ENCODE measurements at places on chromosomes 3 and 15. TPM values are rescaled to one million over a fixed set of nuclear protein-coding genes. Genes with fewer than 3 reads are reported as not detected.

Gene MITF
- 27.9 TPM for polyA plus RNA-seq

Gene SLC22A14
- polyA plus RNA-seq = 0.15 TPM

Gene CHRM5
- polyA plus RNA-seq = 0.09 TPM

Gene CCDC39
- polyA plus RNA-seq = not detected

- DNase-seq = no peak
These were observed 13.0 kb downstream of the TGM5 start for GRCh38 chr15:43253431-43254403.

DNA sequence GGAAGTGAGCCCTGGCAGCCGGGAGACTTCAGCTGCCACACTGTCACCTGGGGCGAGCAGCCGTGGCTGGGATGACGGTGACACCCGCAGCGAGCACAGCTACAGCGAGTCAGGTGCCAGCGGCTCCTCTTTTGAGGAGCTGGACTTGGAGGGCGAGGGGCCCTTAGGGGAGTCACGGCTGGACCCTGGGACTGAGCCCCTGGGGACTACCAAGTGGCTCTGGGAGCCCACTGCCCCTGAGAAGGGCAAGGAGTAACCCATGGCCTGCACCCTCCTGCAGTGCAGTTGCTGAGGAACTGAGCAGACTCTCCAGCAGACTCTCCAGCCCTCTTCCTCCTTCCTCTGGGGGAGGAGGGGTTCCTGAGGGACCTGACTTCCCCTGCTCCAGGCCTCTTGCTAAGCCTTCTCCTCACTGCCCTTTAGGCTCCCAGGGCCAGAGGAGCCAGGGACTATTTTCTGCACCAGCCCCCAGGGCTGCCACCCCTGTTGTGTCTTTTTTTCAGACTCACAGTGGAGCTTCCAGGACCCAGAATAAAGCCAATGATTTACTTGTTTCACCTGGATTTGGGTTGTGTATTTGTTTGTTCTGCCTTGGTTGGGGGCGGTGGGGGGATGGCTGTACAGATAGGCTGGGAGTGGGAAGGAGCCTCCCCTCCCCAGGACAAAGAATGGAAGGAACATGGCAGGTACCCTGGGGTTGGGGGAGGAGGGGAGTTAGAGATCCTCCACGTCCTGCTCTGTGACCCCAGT lies 2.9 kb upstream of the GRM2 start:
- no peak for DNase-seq

DNA sequence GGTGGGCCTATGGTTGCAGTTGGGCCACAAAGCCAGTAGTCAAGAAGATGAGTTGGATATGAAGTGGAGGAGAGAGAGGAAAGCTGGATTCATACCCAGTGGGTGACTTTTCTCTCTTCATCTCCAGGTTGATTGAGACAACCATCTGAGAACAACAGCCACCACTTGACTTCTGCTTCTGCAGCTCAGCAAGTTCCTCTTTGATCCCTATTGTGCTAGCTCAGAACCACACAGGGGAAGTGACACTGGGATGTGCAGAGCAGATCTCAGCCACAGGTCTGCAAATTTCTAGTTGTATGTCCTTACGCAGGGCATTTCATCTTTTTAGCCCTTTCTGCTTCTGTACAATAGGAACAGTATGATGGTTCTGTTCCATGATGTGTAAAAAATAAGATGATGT lies 459.2 kb upstream of the ARRDC4 start:
- DNase-seq = no peak

DNA sequence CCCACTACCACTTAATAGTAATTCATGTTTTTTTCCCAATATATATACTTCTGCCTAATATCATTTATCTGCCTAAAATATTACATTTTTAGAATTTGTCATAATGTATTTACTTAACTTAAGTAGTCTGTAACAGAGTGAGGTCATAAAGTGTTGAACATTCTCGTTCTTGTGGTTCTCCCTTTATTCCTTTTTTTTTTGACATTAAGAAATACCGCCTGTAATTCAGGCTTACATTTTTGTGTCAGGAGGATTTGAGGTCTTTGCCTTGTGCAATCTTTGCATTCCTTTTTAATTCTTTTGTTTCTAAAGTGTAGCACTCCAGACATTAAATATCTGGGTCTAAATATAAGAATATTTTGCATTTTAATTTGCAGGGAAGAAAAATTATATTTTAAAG lies 315.4 kb downstream of the PTPRG start:
- DNase-seq = peak; percentile 40

GRCh38 chr3:119331661-119332060 lies 37.5 kb downstream of the ARHGAP31 start:
- DNase-seq = no peak

- no peak for DNase-seq
These were observed 115.5 kb upstream of the ALDH1A3 start for GRCh38 chr15:100763835-100764750.

DNA sequence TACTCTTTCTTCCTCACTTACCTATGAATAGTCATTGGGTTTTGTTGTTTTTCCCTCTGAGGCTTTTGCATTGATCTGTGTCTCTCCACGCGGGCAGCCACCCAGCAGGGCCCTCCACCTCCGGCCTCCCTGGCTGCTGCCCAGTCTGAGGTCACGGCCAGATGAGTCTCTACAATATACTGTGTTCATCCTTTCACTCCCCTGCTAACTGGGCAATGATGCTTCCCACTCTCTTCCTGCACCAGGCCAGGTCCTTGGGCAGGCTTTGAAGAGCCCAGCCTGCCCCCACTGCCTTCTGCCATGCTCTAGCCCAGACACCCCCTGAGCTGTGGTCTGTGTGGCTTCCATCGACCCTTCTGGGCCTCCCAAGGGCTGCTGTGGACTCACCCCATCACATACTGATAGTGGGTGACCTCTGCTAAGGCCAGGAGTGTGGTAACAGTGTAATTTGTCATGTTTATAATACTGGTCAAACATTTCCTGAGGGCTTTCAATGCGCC lies 18.0 kb downstream of the PDIA5 start:
- no peak for DNase-seq

GRCh38 chr3:51535146-51536019 lies 3.1 kb upstream of the RAD54L2 start:
- DNase-seq = no peak

GRCh38 chr3:119592861-119593260 lies 4.8 kb upstream of the PLA1A start:
- no peak for DNase-seq

DNA sequence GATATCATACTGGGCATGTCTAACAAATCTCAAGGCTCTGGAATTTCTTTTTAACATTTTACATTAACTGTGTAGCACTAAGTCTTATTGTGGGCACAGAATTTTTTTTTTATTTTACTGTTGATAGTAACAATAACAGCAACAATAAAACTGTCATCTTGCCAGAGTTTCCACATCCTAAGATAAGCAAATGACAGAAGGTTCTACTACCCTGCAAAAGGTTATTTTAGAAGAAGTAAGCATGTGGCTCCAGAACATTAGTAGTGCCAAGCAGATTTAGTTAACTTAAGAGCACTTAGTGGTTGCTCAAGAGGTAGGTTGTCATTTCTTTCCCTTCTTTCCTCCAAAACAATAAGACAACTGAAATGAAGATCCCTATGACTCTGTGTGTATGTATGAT lies 743.0 kb upstream of the CBLB start:
- DNase-seq = no peak

DNA sequence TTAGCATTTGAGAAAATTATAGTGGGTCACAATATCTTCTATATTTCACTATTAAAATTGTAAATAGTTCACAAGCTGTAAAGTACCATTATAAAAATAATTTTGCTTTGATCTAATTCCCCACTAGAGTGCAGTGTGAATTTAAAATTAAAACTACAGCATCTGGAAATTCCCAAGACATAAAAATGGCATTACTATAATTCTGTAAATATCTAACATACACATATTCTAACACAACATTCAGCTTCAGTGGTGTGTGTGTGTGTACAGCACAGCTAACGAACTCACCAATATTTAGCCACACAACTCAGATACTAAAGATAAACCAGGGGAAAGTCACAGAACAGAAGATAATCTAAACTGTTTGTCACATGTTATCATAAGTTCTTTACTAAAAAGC lies 424.9 kb upstream of the ZNF385D start:
- DNase-seq = no peak

DNA sequence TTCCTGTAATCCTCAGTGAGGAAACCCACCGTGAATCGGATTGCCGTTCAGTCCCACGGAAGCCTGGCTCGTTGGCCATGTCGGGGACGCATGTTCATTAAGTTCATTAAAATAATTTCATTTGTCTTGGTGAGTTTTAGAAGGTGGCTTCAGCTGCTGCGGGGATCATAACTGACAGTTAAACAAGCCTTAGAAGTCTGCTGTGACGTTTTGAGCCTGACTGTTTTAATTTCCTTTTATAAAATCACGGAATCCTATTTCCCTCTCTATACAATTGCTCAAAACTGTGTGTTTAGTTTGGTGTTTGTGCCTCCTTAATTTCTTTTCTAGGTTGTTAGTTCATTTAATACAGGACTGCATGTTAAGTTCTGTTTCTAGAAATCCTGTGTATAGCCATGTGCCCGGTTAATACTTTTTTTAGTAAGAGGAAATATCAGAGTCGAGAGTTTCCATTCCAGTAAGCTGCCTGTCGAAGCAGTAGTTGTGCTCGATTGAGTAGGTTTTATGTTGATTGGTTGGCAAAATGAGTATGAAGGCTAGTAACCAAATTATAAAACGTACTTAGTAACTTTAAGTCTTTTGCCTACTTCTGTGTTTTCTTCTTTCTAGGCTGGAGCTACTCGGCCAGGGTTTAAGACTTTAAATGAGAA lies 705 bp downstream of the NIPA2 start:
- no peak for DNase-seq

DNA sequence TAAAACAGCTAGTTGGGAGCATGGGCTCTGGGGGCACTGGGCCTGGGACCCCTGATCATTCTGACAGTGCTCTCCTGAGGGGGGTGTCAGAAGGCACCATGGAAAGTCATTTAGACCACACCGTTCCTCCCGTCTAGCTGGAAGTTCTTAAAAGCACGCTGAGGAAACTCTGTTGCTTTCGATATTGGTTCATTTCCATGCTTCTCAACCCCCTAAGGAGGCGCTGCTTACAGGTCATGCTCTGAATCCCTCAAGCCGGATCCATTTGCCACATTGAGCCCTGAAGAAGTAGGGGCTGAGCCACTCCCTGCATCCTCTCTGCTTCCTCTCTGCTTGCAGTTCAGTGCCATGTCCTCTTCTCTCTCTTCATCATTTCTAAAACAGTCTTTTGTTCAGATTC lies 187.2 kb downstream of the CACNA2D3 start:
- no peak for DNase-seq

All from BJ (cell line).